ENCODE measurements at places on chromosomes 16 and 17.

GRCh38 chr16:9151597-9151996, 60.2 kb downstream of the HAPSTR1 start:
- DNase-seq, result peak; percentile 25

GRCh38 chr17:69335058-69335457, 8.1 kb upstream of the ABCA5 start:
- peak; percentile 43 for DNase-seq

GRCh38 chr16:66291833-66292232, 74.7 kb upstream of the CDH5 start:
- no peak for DNase-seq

DNA sequence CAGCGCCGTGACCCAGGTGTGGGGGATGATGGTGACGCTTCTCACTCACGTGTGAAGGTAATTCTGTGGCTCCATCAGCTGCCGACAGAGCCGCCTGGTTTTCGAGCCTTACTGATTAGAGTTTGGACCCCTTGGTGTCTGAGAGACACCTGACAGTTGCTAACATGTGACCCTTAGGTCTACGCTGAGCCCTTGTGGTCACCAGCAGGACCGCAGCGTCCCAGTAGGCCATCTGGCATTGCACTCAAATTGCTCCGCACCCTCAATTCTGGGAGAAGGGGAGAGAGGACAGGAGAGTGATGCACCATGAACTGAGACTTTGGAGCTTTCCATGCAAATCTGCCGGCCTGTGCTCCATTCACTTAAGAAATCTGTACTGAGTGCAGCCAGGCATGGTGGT, 2.5 kb downstream of the FLYWCH1 start:
- no peak for DNase-seq

- peak; percentile 56 for DNase-seq
Measured at GRCh38 chr17:27461192-27461859, 5.1 kb downstream of the KSR1 start.

DNA sequence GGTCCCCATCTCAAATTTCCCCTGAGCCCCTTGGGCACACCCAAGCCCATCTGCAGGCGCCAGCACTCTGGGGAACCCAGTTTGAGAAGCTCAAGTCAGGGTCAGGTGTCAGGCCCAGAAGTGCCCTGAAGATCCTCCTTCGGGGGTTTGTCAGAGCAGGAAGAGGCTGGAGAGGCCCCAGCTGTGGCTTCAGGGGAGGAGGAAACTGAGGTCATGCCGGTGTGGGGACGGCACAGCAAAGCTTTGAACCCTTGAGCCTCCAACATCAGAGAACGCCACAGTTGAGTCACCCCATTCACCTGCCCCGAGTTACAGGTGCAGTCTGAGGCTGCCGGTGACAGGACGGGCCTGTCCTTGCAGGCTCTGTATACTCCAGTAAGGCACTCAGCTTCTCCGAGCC, 140.2 kb upstream of the CIBAR2 start:
- DNase-seq, result no peak

DNA sequence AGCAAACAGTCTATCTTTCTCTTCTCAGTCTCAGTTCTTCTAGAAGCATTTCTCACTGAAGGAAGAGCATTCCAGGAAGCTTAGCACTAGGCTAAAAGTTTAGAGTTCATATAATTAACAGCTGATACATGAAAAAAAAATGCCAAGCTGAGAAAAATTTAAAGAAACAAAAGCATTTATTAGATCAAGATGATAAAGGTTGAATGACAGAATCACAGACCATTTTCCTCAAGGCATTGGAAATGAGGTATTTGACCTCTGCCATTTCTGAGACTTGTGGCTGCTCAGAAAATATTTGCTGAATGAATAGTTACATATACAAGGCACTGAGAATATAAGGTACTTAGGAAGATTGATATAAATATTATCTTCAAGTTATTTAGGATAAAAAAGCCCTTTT, 901.6 kb upstream of the GOT2 start:
- no peak for DNase-seq

DNA sequence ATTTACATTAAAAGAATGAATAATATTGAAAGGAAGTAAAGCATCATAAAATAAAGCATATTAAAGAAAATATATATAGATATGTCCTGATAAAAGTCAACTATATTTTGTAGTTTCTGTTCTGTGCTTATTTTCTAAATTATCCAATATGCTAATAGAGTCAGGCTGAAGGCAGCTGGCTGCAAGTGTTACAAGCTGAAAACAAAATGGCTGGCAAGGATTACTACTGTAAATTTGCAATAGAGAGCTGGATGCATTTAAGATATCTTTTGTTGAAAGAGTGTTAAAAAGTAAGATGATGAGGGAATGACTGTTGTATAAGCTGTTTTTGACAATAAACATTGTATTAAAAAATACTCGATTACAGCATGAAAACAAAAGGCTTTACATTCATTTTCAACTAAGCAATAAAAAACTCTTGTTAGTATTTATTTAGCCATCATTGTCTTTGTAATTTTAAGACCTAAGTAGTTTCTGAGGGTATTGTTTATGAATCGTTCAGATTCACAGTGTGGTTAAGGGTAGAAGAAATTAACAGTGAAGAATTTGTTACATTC, 76.3 kb downstream of the TANC2 start:
- DNase-seq, result no peak

DNA sequence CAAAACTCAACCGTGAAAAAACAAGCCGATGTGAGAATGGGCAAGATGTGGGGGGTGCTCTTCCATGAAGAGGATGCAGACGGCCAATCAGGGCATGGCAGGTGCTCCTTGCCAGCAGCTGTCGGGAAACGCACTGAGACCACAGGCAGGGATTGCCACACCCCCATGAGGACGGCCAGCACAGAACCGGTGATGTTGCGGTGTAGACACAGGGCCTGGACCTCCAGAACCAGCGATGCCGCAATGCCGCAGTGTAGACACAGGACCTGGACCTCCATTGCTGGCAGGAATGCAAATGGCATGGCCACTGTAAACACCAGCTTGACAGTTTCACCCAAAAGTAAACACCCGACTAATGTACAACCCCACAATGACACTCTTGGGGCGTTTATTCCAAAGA, 164.9 kb downstream of the BANP start:
- no peak for DNase-seq

GRCh38 chr17:1179818-1180742, at the start of gene ABR:
ABR (minus strand) TSS chr17:1179981; CDS start chr17:1179727, 254 bp downstream.
- DNase-seq, result peak; percentile 68

DNA sequence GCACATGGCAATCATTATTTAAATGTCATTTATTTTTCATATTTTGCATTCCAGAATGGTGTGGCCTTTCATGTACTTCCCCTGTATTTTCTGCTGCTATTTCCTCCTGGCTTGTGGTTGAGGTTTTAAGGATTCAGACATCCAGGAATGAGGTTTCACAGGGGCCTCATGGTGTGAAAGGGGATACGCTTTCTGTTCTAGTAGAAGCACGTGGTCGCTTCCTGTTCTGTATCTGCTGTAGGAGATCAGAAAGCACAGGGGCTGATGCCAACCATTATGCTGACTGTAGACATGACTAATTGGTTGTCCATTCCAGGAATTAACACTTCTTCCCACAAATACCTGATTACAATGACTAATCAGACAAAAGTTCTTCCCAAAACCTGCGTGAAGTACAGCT, 405.9 kb downstream of the SHISA9 start:
- no peak for DNase-seq

- DNase-seq, result peak; percentile 85
Measured at GRCh38 chr16:711548-712320, 3.2 kb upstream of the METRN start.

DNA sequence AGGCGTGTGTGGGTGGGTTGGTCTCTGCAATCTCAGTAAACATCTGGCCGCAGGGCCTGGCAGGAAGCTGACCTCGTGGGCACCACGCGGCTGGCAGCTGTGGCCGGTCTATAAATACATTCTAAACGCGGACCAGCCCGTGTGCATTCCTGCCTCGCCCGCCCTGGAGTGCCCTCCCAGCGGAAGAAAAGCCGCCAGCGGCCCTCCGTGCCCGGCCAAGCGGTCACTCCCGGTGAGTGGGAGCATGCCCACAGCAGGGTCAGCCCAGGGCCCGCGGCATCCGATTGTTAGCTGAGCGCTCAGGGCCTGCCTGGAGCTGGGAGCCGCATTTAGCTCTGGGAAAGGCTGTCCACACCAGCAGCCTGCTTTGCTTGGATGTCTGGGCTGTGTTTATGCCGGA, 10.3 kb downstream of the ZNF469 start:
- no peak for DNase-seq

GRCh38 chr17:35804658-35805192, 4.6 kb upstream of the TAF15 start:
- peak; percentile 91 for DNase-seq

GRCh38 chr17:49244839-49245238, 14.3 kb upstream of the PHOSPHO1 start:
- no peak for DNase-seq

DNA sequence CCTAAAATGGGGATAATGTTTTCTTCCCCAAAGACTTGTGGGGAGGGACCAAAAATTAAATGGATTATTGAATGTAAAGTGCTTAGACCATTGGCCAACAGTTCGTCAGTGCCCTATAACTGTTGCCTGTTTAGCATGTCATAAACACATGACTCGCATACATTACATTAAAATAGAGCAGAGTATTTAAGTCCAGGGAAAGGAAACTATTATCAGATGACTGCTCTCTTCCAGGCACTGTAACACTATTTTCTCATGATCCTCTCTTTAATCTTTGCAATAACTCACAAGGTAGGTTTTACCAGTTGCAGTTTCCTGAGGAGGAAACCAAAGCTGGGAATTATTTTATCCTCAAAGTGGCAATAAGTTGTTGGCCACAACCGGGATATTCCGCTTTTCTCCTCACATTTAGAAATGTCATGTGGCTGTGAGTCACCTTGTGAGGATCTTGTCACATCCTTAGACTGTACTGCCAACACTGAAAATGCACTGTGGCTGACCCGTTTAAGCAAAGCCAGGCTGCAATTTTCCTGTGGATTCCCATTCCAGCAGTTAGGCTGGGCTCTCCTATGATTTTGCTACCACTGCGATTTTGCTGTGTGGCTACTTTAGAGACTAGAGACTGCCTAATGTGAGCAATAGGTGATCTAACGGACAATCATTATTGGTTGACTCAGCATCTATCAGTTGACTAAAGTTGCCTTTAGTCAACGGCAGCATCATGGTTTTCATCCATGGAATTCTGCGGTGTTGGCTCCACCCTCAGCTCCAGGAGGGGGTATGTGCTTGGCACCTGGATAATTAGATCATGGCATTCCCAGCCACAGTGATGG, 58.3 kb upstream of the DHX40 start:
- no peak for DNase-seq
